ENCODE measurements at places on chromosomes 2 and 18.
A peak's percentile ranks its signal among the peaks of the same experiment; 100 is the strongest.

- no peak for DNase-seq
Measured at GRCh38 chr2:237859533-237860272, at the start of gene RAMP1. Gene RAMP1 (plus strand): TSS chr2:237859623. CDS start chr2:237859676, 53 bp downstream.

- peak; percentile 23 for DNase-seq
Measured at GRCh38 chr2:20576598-20577115, 74.2 kb downstream of the HS1BP3 start.

DNA sequence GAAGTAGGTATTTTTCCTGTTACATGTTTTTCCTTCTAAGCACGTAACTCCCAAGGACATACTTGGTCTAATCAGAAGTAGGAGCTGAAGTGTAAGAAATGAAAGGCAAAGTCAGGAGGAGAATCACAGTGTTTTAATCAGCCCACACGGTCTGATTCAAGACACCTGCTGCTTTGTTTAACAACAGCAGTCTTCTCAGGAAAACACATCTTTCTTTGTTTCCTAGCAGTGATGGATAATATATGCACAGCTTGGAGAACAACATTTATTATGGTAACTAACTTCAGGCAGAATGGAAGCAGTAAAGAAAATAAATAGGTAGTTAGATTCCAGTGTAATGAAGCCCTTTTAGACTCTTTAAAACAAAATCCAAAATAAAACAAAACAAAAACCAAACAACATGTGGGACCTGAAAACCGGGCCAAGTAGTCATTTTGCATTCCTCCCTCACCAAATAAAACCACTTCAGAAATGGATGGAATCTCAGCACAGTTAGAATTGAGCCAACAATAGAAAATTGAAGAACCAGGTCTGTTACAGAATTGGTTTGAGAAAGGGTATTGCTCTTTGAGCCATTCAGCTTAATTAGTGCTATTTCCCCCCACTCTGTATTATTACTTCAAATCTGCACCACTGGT, 61.1 kb upstream of the UGP2 start:
- no peak for DNase-seq

- no peak for DNase-seq
Measured at GRCh38 chr2:226793646-226794045, 6.0 kb downstream of the IRS1 start.

DNA sequence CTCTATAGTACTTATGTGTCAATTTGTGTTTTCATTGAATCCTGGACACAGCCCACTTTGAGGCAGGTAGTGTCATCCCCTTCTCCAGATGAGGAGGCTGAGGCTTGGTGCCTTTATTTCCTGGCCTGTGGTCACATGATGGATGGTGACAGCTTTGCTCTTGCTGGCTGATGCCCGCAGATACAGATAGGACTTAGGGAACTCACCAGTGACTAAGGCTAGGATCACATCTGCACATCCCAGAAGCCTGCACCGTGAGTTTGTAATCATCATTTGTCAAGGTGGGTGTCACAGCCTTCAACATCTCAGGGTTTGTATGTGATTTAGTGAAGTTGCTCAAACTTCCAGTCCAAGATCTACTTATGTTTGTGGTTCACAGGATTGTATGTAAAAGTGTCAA, 295.1 kb upstream of the RAB12 start:
- no peak for DNase-seq

DNA sequence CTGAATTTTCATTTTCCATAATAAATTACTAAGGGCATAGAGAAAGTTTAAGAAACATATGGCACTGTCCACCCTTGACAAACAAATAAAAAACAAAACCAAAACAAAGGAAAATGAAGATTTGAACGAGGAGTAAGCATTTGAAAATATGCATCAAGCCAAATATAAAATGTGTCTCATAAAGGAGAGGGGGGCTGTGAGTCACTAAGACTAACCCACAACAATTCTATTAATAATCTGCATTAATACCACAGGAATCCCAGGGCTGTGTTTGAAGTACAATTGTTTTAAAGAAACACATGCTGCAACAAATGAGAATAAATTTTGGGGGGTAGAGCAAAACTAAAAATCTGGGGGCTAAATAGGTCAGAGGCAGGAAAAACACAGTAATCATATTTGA, 53.8 kb upstream of the STK17B start:
- peak; percentile 22 for DNase-seq

GRCh38 chr18:4142876-4143275, 312.2 kb downstream of the DLGAP1 start:
- DNase-seq, result no peak

DNA sequence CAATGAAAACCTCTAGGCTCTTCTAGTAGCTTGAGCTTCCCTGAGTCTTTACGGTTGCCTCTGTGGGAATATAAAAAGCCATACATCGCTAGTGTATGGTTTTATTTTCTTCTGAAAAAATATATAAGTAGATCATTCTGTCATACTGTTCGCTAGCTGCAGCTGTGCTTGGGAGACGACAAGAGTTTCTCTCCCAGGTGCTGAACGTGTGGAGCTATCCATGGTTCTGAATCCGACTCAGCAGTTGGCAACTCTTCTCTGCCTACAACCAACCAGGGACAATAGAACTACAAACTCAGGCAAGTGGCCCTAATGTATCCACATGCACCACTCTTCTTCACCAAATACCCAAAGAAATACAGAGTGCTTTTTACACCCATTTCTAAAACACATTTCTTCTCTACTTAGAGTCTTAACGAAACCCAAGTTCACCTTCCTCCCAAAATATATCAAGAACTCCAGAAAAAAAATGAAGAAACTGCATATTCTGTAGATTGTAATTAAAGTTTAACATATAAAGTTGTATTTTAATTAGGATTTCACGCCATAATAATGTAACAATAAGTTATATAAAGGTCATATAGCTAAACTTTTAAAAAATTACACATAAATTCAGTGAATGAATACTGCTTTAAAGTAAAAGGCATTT, 2.2 kb upstream of the KCNH7 start:
- DNase-seq, result peak; percentile 82

- DNase-seq, result no peak
Measured at GRCh38 chr2:181553244-181553643, 96.1 kb downstream of the ITGA4 start.

- DNase-seq, result no peak
Measured at GRCh38 chr2:53635694-53636093, 131.9 kb upstream of the CHAC2 start.

GRCh38 chr2:148592791-148593190, 51.8 kb upstream of the EPC2 start:
- DNase-seq, result no peak

- no peak for DNase-seq
Measured at GRCh38 chr2:236434593-236434992, 135.0 kb upstream of the ACKR3 start.

GRCh38 chr2:190031969-190032618, 30.4 kb downstream of the MSTN start:
- DNase-seq, result no peak

GRCh38 chr18:79629606-79630005, 50.0 kb upstream of the CTDP1 start:
- no peak for DNase-seq

DNA sequence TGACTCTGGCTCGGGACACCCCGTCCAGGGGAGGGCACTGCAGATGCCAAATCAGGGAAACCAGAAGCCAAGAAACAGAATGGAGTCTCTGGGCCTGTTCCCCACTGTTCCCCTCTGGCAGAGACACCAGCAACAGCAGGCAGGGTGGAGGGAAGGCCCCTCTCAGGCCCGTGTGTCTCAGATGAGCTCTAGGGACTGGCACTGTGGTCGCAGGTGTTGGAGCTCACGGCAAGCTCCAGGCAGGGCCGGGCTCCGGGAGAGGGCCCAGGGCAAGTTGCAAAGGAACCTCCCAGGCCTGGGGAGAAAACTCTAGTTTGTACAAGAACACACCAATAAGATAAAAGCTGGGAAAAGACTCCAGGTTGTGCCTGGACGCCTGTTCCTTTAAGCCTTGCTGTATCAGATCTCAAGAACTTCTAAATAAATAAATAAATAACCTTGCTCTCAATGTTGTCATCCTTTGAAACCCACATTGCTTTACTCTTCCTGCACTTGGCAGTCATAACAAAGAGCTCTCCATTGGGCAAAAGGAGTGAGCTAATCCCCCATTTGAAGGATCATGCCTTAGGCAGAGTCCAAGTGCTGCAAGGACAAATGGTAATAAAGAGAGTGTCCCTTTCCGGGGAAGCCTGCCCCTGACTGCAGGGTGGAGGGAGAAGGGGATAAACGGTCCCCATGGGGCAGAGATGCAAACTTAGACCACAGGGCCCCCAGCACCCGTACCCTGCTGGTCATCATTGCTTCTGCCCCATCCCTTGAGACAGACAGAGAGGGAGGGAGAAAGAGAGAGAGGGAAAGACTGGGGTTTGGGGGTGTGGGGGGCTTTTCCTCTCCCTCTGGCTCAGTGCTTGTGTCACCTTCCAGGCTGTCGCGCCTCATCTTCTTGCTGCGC, 33.3 kb downstream of the CNGA3 start:
- no peak for DNase-seq

GRCh38 chr2:118850168-118850900, 2.9 kb upstream of the EN1 start:
- no peak for DNase-seq

- no peak for DNase-seq
Measured at GRCh38 chr2:55000341-55000740, 49.9 kb downstream of the RTN4 start.

DNA sequence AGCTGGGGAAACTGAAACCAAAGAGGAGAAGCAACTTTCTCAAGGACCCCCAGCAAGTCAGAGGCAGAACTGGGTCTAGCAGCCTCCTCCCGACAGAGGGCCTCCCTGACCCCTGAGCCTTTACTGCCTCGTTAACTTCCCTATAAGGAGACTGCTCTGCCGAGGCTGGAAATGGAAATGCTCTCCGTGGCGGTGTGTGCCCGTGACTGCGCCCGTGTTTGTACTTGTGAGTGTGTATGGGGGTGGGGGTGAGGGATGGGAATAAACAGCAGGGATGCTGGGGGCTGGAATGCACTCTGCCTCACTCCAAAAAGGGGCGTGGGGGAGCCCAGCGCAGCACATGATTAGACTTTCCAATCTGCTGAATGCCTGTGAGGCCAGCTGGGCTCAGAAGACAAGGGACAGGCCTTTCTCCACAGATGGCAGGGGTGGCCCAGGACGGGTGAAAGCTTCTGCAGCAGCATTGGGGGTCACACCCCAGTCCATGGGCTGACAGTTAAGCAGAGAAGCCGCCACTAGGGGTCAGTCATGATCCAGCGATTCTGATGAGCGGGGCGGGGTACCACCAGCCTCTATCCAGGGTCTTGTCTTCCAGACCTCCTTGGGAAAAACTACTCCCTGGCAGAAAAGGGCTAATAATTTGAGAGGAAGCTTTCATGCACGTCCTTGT, 26.8 kb downstream of the MPHOSPH10 start:
- no peak for DNase-seq

GRCh38 chr2:105769504-105769903, 24.8 kb downstream of the NCK2 start:
- peak; percentile 96 for DNase-seq

DNA sequence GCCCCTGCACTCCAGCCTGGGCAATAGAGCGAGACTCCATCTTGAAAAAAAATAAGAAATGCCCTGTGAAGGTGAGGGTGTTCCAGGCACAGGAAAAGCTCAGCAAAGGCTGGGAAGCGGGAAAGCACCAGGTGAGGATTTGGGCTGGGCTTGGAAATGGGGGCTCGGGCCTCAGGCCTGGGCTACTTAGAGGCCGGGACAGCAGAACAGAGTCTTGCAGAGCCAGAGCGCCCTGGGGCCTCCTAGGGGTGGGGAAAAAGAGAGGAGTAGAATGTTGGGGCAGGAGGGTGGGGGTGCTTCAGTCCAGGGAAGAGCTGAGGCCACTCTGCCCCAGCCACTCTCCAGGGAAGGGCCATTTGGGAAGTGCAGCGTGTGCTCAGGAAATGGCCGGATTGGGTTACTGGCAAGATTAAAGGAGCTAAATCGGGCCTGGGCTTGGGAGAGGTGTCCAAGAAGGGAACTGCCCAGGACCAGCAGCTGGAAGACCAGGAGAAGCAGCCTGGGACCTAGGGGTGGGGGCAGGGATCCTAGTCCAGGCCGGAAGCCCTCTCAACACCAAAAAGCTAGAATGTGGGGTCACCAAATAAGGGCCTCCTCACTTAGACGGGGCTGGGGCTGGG, 13.8 kb upstream of the DES start:
- no peak for DNase-seq

GRCh38 chr18:39481281-39481680, 1915.7 kb upstream of the CELF4 start:
- no peak for DNase-seq

GRCh38 chr18:61973273-61974115, 80.7 kb upstream of the RNF152 start:
- DNase-seq, result no peak

DNA sequence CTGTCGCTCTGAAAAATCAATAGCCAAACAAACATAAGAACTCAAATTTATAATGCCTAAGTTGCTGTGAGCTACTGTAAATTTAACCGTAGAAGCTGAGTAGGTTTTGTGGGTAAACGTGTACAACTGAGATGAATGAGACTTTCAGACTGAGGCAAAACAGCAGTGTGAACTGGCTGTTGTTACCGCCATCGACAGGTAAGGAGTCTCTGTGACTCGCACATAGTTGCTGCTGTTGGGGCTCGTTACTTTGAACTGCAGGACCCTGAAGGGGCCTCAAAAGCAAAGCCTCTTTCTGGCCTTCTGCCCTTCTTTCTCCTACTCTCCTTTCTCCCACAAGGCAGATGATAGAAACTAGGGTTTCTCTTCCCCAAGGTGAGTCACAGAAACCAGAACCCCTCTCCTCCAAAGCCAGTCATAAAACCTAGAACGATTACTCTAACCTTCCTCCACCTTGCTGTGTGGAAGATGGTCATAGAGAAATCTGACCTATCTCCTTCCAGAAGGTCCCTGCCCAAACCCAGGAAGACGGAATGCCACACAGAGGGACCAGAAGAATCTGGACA, 101.2 kb downstream of the DLGAP1 start:
- DNase-seq, result no peak

GRCh38 chr2:231411831-231412617, 16.5 kb downstream of the B3GNT7 start:
- DNase-seq, result peak; percentile 81

- DNase-seq, result no peak
Measured at GRCh38 chr2:114699423-114699944, 257.0 kb downstream of the DPP10 start.

DNA sequence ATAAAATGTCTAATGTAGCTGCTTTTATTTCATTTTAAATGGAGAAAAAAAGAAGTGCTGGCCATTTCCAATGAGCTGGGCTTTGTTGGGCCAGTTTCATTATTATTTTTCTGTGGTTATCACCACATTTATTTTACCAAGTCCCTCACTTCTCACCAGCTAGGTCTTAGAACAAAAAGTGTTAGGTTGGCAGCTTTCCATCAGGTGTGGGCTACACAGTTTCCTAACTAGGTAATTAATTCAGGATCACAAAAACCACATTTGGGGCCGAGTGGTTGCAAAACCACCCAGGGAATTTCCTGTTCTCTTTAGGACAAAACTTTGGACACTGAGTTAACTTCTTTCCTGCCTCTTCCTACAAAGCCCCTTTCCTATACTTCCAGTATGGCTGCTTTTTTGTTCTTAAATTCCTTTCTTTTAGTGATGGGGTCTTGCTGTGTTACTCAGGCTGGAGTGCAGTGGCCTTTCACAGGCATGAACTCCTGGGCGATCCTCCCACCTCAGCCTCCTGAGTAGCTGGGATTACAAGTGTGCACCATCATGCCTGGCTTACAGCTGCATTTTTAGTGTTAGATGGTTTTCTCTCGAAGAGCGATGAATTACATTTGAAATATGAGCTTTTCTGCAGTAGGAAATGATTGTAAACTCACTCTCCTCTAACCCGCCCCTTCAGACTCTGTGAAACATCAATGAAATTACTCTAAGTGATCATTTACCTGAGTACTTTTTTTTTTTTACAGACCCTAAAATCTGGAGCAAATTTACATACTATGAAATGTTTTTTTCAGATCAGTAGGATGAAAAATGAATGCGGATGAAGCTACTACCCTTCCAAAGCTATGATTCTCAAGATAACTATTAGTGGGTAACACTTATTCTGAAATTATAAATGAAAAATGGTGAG, 2.6 kb upstream of the ZFP36L2 start:
- peak; percentile 66 for DNase-seq

Data from kidney glomerular epithelial cell (primary cell).